Stimulated activated CD4-positive, alpha-beta T cell treated with anti-CD3 and anti-CD28 coated beads, TNF-alpha, amount 100 ng/mL, for 1 hour (primary cell): ENCODE measurements at places on chromosomes 7 and 10.

- no peak for DNase-seq
These were observed 72.8 kb downstream of the CTTNBP2 start for GRCh38 chr7:117800406-117800805.

- DNase-seq = no peak
These were observed 51.5 kb downstream of the RBM17 start for GRCh38 chr10:6140141-6140841.

GRCh38 chr10:43253461-43254198 is 13.2 kb downstream of the RASGEF1A start:
- DNase-seq = no peak

GRCh38 chr10:46547541-46548497 is 8.6 kb downstream of the GPRIN2 start:
- no peak for DNase-seq
